ENCODE measurements at places on chromosomes 16 and 17.

DNA sequence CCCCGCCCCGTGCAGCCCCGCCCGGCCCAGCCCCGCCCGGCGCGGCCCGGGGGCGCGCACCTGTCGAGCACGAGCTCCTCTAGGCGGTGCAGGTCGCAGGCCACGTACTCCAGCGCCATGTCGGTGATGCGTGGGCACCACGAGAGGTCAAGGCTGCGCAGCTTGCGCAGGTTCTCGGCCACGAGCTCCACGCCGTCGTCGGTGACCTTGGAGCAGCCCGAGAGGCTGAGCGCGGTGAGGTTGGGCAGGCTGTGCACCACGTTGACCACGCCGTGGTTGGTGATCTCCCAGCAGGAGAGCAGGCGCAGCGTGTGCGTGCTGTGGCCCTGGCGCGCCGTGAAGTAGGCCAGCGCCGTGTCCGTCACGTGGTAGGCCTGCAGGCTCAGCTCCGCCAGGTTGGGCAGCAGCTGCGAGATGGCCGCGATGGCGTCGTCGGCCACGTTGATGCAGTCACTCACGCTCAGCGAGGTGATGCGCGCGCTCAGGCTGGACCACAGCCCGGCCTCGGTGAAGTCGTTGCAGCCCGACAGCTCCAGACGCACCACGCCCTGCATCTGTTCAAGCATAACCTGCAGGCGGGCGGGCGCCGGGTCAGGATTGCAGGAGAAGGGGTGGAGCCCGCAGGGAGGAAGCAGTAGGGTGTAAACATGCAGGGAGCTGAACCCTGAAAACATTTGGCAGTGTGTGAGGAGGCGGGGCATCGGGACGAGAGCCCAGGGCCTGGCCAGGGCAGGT is 5.3 kb upstream of the WDR24 start:
- no peak for DNase-seq

DNA sequence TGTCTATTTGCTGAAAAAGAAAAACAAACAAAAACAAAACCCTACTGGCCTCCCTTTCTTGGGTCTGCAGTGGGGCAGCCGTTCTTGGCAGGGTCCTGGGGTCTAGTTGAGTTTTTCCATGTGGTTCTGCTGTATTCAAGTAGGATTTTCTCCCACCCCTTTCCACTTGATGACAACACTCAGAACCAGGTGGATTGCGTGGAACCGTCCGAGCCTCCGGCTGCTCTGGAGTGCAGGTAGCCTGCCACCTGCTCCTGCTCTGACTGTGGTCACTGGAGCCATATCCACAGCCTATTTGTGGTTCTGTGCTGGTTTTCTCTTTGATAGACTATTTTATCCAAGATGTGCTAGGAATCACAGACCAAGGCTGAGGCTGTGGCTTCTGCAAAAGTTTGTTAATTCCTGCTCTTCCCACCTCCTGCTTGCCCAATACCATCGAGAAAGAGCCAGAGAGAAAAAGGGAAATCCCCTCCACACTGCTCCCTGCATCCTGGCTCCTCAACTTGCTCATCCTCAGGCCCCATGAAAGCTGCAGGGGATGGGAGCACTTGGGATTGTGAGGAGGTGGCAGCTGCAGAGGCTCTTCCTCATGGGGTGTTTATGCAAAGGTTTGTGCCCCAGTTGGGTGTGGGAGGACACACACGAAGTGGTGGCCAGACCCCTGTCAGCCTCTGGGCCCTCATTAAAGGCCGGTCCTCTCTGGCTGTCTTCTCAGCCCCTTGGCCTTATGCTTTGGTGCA is 377.8 kb upstream of the TNRC6C start:
- DNase-seq = no peak

- no peak for DNase-seq
Observed at GRCh38 chr16:70594569-70594968, 51.8 kb upstream of the IL34 start.

- DNase-seq = no peak
Observed at GRCh38 chr16:88877564-88878289, 11.3 kb upstream of the PABPN1L start.

DNA sequence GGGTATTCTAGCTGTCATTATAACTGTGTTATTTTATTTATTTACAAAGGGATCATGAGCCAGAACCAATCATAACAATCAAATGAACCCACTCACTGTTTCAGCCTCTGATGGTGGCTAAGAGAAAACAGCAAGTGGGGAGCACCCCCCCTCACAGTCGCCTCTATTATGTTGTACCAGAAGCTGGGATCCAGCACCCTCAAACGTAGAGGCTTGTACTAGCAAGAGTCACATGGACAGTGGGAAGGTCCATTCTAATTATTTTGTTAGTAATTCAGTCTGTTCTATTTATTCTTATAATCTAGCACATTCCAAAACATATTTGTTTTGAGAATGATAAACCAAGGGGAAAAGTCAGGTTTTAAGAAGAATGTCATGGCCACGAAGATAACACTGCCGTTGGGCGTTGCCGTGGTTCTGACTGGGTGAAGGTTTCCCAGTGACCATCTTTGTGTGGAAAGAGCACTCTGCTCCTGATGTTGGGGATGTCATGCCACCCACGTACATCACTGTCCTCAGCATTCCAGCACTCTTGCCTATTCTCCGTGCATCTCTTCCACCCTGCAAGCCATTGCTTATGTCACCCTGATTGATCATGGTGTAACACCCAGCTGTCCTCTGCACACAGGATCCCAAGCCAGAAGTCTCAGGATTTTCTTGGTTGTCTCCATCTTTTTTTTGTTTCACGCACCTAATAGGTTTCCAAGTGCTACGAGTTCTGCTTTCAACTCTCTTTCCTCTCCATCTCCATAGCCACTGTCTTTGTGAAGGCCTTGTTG is 205.8 kb downstream of the PRKCA start:
- DNase-seq = no peak

DNA sequence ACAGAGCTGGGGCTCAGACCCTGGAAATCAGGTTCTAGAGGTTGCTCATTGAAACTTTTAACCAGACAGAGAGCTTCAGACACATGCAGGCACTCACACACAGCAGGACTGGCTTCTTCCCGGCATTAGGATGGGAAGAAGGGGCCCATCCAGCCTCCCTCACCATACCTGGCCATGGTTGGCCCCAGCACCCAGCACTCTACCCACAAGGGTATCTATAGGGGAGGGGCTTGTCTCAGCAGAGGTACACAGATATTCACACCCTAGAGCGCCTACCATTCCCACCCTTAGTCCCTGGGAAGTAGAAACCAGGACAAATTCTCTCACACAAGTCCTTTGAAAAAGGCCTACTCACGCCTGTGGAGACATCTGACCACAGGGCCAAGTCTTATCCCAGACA is 20.5 kb upstream of the CCL2 start:
- no peak for DNase-seq

DNA sequence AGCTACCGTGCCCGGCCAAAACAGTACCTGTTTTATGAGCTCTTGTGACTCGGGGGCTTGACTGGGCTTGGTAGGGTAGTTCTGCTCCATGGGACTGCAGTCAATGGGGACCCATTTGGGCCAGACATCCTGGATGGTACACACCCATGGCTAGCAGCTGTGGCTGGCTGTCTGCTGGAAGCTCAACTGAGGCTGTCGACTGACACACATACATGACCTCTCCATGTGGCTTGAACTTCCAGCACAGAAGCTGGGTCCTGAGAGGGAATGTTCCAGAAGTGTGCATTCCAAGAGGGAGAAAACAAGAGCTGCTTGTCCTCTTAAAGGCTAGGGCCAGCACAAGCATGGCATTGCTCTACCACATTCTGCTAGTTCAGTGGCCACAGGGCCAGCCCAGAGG is 14.9 kb upstream of the NKD1 start:
- no peak for DNase-seq
